ENCODE measurements at places on chromosomes 4 and X.

DNA sequence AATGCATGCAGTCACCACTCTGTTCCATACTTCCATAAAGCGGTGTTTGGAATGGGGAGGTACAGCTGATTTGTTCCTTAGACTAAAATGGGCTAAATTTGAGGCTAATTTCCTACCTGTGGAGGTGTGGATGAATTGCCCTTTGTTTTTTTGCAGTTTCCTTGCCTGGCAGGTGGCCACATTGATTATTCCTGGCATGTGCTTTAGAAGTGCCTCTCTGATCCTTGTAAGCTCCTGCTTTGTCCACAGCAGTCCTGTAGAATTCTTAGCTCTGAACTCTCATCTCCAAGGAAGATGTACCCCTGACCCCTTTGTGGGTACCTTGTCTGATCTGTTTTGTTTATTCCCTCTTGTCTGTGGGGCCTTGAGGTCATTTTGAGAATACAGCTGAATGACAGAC, 136.8 kb downstream of the ADGRL3 start:
- DNase-seq: no peak

DNA sequence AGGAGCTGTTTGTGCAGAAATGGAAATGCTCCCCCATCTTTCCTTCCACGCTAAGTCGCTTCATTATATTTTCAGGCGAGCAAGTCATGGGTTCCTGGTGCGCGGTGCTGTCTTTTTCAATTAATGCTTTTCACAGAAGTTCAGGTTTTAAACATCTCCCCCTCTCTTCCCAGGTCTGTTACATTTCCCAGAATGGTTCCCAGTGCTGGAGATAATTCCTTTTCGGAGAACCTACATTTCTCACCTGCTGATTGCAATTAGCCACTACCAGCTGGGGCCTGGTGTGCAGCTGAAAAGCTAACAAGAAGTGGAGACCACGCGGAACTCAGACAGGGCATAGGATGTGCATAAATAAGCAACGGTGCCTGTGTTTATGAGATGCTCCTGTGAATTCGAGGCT, 217.8 kb downstream of the MID1IP1 start:
- no peak for DNase-seq

DNA sequence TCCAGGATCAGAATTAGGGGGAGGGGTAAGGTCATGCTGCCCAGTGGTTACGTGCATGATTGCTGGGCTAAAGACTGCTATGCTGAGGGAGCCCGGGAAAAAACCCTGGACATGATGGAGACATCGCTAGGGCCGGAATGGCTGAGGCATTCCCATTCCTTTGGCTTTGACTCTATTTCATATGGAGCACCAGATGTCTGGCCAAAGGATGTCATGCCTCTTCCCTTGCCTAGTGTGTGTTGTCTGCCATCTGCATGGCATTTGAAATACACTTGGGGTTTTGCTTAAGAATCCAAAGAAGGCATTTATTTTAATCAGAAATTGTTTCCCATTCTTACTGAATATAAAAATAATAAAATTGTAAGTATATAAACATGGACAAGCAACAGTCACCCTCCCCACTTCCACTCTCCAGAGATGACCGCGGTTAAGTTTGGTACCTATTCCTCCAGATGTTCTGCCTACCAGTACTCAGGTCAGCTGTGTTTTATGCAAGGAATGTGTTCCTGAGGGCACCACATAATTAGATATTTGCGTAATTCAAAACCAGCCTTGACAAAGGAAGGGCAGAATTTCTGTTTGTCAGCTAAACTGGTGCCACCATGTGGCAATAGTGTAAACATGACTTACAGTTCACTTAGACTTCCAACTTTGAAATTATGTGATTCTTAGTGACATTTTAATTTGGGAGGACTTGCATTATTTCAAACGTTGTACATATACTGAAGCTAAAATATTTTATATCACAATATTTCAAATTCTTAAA, 105.9 kb downstream of the CT47B1 start:
- no peak for DNase-seq

- peak; percentile 57 for DNase-seq
Measured at GRCh38 chr4:60992037-60992436, 208.1 kb upstream of the ADGRL3 start.

DNA sequence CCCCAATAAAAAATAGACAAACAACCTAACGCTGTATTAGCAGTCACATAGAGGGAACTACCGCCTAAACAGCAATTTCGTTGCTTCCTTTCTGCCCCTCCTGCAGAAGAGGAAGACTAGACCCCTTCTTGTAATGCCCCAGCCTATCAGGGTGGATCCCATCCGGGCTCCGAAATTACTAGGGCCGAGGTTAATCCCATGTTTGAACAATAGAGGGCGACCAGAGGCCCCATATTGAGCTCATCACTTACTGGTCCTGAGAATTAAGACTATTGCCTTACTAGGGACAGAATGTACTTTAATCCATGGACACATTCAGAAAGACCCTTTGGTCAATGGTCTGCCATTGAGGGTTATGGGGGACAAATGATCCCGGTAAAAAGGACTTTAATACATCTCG, 11.8 kb upstream of the ZNF630 start:
- DNase-seq: no peak

DNA sequence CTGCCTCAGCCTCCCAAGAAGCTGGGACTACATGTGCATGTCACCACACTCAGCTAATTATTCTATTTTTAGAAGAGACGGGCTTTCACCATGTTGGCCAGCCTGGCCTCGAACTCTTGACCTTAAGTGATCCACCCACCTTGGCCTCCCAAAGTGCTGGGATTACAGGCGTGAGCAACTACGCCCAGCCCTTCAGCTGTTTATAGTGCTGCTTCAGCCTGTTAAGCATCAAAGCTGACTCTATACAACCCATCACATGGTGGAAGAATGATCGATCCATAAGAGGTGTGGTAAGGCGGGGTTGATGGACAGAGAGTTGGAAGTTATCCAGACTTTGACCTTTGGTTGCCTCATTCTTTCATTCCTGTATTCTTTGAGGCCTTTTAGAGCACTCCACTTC, 56.2 kb upstream of the RAPGEF2 start:
- DNase-seq: no peak

DNA sequence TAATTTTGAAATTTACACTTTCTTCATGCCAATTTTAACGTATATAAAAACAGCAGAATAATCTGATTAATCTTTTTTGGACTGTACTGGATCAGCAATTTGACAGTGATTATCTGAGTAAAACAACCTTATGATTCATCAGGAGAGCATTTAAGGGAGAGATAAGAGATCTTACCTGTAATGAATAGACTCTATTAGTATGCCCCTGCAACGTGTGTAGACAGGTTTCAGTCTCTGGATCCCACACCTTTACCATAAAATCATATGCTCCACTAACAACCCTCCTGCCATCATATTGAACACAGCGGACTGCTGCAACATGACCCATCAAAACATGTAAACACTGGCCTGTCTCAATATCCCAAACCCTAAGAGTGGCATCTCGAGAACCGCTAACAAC, 210.1 kb downstream of the FBXW7 start:
- no peak for DNase-seq

GRCh38 chrX:122813876-122814275, 370.2 kb upstream of the GRIA3 start:
- no peak for DNase-seq

- no peak for DNase-seq
Measured at GRCh38 chr4:38664706-38665401, 855 bp downstream of the KLF3 start.

DNA sequence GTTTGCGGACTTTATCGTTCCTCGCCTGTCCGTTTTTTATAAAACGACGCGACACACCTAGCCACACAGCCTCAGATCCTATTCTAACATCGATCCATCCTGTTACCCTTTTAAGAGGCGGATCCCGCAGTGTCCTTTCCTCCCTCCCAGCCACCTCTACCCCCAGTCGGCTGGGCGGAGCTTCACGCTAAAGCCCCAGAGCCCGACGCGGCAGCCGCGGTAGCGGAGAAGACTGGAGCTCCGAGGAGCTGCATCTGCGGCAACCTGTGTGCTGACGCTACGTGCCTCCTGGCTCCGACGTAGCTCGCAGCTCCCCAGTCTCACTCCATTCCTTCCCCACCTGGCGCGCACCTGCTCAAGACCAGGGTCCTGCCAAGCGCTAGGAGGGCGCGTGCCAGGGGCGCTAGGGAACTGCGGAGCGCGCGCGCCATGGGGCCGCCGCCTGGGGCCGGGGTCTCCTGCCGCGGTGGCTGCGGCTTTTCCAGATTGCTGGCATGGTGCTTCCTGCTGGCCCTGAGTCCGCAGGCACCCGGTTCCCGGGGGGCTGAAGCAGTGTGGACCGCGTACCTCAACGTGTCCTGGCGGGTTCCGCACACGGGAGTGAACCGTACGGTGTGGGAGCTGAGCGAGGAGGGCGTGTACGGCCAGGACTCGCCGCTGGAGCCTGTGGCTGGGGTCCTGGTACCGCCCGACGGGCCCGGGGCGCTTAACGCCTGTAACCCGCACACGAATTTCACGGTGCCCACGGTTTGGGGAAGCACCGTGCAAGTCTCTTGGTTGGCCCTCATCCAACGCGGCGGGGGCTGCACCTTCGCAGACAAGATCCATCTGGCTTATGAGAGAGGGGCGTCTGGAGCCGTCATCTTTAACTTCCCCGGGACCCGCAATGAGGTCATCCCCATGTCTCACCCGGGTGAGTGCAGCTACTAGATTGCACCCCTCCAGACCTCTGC, at the start of gene RNF128:
Gene RNF128, plus strand, starts transcription at position 217 of the 953 bp plus-strand sequence. Its CDS starts 213 bp downstream, at position 430.
- DNase-seq: no peak

DNA sequence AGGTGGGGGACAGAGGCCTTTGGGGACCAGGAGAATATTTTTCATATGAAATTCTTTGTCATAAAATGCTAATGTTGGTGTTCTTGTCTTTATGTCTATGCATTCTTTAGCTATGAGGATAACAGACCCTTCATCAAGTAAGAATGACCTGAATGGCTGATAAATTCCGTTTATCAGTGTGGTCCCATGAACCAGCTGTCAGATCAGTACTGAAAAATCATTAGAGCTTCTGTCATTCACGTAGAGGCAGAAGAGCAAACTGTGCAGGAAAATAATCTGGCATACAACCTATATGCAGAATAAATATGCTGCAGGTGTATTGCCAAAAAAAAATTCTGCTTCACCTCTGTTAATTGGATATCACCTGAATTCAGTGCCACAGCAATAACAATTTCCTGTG, 828.6 kb downstream of the ADGRL3 start:
- no peak for DNase-seq

- no peak for DNase-seq
Measured at GRCh38 chr4:106503116-106504050, 134.8 kb upstream of the GIMD1 start.

DNA sequence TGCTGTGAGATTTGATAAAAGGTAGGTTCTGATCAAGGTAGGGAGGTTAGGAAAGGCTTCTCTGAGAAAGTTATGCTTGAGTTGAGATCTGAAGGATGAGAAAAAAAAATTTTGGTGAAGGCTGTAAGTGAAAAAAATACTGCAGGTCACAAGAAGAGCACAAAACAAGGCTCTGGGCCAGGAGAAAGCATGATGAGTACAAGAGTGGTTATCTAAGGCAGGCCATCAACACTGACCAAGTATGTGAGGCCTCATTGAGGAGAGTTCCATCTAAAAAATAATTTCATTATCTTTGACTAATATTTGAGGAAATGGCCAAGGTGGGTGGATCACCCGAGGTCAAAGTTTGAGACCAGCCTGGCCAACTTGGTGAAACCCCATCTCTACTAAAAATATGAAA, 71.6 kb upstream of the SLC4A4 start:
- DNase-seq: no peak
